H9 (cell line): ENCODE measurements at places on chromosomes 1 and 21. TPM values are rescaled to one million over a fixed set of nuclear protein-coding genes. Genes with fewer than 3 reads are reported as not detected.

DNA sequence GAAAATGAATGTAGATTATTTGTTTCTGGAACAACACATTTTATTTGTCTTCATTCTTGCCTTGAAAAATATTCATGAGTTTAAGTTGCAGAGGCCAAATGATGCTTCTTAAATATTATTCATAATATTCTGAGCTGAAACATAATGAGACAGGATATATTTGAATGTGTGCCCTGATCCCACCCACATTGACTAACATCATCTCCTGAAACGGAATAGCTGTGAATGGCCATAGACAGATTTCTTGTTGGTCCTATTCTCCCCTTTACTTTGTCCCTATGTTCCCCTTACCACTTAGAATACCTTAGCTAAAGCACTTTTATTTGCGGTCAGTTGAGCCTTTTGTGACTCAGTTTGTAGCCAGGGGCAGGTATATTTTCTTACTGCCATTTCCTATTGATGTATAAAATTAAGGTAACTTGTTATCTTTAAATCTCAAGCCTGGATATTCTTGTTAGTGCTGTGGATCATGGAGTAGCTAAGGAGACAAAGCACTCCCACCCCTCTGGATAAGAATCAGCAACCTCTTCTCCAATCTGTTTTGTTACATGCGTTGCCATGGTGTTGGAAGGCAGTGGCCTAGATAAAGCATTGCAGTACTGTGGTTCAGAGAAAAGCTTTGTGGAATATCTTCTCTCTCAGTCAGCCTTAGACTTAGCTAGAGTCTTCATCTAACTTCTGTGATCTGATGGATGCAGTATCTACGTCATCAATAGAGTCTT, 478.5 kb upstream of the DEPDC1 start:
- no peak overlapping the region for H3K4me3 ChIP-seq
- H3K36me3 ChIP-seq: no peaks in the 10 kb centered on the region
- H3K27ac ChIP-seq: peak overlapping the region; percentile 65
- peak; percentile 58 for DNase-seq

GRCh38 chr21:31195334-31196015, 148.6 kb downstream of the TIAM1 start:
- no peak overlapping the region for H3K27ac ChIP-seq
- H3K27me3 ChIP-seq: no peaks in the 10 kb centered on the region
- no peak for DNase-seq
- H3K4me3 ChIP-seq: no peak overlapping the region

DNA sequence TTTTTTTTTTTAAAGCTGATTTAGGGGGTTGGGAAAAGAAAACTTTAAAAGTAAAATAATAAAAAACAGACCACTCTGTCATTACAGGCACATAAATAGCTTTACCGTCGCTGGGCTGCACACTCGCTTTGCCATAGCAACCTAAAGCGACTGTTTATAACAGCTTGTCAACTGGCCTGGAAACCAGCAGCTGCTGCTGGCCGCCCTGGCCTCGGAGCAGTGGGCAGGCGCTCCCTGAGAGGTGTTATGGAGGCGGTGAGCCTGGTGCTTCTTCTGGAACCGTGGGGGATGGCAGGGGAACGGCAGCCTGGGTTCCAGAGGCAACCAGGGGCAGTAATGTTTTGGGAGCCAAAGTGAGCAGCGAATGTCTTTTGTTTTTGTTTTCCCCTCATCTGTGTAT, 45.7 kb downstream of the ATP2B4 start:
- H3K36me3 ChIP-seq: no peaks in the 10 kb centered on the region; the same call in 1 of the 2 replicates
- H3K4me3 ChIP-seq: no peak overlapping the region
- no peak overlapping the region for H3K27ac ChIP-seq
- peaks cover 3% of the 10 kb centered on the region; the same call in 1 of the 2 replicates for H3K4me1 ChIP-seq

LCE3D gene
- not detected in 2 replicates for total RNA-seq

SEC22B gene
- total RNA-seq: 13.9 and 14.1 TPM in 2 replicates
